EL (cell line): ENCODE measurements at places on chromosomes 3 and 15.

GRCh38 chr3:38616658-38617057, 32.8 kb downstream of the SCN5A start:
- DNase-seq, result no peak

DNA sequence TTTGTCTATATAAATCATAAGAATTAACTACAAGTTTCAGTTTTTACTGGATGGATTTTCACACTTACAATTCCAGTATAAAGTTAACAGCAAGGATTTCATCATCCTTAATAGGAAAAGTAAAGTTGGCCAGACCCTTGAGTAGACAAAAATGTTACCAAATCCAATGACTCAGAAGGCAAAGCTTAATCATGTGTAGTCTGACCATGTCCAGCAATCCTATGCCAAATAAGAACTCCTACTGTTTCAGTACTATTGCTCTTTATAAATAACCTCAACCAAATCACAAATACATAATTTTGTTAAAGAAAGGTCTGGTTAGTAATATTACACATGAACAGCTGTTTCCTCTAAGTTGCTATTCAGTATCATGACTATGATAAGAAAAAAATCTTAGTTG, 35.0 kb downstream of the PLOD2 start:
- DNase-seq, result peak; percentile 82

DNA sequence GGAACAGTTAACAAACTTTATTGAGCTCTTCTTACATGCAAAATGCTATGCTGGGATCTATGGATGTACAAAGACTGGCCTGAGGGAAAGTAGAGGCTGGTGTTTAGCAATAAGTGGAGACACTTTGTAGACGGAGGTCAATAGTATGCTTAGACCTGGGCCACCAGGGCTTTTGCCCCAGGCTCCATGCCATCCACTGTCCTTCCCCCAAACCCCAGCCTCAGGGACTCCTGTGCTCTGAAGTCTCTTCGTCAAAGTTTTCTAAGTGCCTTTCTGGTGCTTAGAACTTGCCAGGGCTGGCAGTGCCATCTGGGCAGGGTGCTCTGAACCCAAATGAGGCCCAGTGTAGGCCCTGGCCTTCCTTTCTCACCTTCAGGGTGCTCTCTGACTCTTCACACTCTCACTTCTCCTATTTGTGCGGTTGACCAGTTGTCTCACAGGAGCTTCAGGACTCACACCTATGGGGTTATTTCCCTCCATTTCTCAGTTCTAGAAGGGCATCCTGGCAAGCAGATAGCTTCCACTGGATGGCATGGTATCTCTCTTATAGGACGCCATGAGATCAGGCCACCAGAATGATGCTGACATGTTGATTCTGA, 21.8 kb upstream of the KCNAB1 start:
- no peak for DNase-seq

GRCh38 chr3:141071681-141072260, 20.6 kb downstream of the SPSB4 start:
- no peak for DNase-seq

DNA sequence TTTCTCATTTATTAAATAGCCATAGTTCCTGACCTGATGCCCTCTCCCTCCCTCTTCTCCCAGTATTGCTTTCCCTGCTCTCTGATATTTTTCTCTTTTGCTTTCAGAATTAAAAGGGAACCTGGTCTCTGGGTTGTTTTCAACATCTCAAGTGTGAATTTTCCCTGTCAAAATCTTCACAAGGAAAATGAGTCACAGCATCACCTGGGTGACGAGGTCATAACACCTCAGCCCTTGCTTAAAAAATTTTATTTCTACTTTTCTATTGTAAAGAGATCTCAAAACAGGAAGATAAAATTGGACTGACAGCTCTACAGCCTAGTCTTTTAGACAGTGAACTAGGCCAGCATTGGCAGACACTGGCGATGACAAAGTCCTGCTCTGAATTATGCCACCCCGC, 40.1 kb downstream of the GAP43 start:
- no peak for DNase-seq

DNA sequence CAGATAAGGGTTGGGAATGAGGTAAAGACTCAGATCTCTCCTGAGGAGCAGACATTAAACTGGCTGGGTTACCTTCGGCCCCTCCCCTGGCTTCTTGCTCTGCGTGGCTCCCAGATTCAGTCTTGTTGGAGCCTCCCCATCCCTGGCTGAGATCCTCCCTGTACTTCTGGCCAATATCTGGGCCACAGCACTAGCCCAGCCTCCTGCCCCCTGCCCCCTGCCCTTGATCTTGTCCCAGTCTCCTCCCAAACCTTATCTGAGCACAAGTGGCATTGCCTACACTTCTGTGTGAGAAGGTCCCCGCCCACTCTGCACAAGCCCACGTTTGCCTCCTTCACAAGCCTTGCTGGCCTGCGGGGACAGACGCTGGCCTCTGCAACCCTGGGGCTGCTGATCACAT, 16.8 kb downstream of the PLA2G4F start:
- DNase-seq, result no peak

DNA sequence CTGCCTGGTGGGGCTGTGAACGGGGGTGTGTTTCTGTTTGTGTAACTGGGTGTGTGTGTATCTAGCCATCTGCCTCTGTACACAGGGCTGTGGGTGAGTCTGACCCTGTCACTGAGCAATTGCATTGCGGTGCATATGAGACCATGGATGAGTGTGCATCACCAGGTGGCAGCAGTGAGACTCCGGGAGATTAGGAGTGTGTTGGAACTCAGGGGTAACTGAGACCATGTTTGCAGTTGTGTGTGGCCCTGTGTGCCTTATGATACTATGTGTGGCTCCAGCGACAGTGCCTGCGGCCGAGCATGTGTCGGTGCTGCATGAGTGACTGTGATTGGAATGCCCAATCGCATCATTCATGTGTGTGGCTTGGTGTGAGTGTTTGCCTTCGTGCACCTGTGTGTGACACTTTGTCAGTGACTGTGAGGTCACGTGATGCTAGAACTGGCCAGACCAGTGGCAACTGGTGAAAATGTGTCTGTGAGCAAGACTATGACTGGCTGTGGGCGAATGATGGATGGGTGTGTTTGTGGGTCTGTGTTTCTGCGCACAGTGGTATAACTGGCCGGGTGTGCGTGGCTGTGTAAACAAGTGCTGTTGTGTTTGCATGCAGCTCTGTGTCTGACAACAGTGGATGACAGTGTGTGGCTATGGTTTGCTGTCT, 14.0 kb downstream of the VILL start:
- DNase-seq, result peak; percentile 64

DNA sequence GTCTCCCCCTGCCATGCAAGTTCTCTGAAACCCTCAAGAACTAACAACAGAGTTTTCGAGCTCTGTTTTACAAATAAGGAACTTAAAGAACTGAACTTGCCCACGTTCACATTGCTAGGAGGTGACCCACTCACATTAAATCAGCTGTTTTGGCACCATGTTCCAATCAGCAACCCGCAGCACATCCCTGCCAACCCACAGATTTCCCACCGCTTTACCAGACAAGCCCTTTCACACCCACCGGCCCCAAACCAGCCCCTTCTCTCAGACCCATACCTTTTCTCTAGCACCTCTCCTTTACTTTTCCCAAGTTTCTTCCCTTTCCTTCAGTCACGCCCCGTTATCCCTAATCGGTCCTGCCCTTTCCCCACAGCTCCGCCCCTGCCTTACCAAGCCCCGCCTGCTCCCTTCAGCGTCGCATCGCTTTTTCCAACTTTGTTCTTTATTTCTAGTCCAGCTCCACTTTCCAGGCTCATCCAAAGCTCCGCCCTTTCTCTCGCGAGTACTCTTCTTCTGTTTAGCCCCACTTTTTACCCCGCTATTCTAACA, 804 bp upstream of the BRPF1 start:
- DNase-seq, result no peak

- no peak for DNase-seq
Measured at GRCh38 chr15:93289941-93290617, 201.1 kb upstream of the RGMA start.

DNA sequence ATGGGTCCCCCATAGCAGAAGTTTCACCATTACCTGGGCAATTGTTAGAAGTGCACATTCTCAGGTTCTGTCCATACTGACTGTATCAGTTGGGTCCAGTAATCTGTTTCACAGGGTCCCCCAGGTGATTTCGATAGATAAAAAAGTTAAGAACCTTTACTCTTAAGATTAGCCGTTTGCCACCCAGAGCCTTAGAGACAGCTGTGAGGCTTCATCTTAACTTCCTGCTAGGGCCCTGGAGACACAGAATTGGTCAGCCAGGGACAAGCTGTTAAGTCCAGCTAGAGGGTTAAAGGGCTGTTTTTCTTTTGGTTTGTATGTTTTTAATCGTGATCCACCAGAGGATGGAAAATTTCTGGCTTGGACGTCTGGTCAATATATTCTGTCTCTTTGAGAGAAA, 6.7 kb downstream of the FAM162A start:
- DNase-seq, result no peak

GRCh38 chr3:186679151-186679550, 13.3 kb downstream of the HRG start:
- DNase-seq, result no peak

- DNase-seq, result no peak
Measured at GRCh38 chr15:39942753-39943150, 8.8 kb downstream of the EIF2AK4 start.

GRCh38 chr15:45377609-45378148, 665 bp downstream of the GATM start:
- no peak for DNase-seq

- DNase-seq, result peak; percentile 75
Measured at GRCh38 chr3:48013288-48013980, 2.8 kb downstream of the MAP4 start.

- peak; percentile 14 for DNase-seq
Measured at GRCh38 chr3:72999951-73000350, 3.3 kb downstream of the PPP4R2 start.

- no peak for DNase-seq
Measured at GRCh38 chr3:54424292-54424691, 301.9 kb downstream of the CACNA2D3 start.

DNA sequence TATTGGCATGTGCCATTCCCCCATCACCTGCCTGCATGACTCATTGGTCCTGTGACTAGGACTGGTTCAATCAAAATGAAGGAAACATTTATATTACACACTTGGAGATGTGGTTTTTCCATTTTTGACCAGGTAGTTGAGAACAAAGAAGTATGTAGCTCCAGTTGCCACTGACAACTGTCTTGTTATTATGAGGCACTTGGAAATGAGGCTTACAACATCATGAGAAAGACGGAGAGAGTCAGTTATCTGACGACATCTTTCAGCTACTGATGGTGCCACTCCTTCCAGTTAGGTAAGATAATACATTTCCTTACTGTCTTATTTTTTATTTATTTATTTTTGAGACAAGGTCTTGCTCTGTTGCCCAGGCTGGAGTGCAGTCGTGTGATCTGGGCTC, 21.8 kb upstream of the PROK2 start:
- no peak for DNase-seq

DNA sequence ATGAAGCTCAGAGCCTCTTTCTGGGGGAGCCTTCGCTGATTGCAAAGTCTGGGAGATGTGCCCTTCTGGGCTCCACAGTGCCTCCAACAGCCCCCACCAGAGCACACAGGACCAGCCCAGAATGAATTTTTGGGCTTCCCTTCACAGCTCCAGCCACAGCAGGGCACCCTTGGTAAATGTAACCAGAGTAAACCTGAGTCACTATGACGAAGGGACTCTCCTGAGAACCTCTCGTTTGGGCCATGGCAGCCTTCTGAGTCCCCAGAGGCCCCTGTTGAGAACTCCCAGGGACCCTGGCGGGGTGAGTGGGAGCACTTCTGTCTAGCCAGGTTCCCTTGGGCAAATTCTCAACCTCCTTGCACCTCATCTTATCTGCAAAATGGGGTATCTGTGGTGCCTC, 20.8 kb downstream of the FAM3D start:
- no peak for DNase-seq

DNA sequence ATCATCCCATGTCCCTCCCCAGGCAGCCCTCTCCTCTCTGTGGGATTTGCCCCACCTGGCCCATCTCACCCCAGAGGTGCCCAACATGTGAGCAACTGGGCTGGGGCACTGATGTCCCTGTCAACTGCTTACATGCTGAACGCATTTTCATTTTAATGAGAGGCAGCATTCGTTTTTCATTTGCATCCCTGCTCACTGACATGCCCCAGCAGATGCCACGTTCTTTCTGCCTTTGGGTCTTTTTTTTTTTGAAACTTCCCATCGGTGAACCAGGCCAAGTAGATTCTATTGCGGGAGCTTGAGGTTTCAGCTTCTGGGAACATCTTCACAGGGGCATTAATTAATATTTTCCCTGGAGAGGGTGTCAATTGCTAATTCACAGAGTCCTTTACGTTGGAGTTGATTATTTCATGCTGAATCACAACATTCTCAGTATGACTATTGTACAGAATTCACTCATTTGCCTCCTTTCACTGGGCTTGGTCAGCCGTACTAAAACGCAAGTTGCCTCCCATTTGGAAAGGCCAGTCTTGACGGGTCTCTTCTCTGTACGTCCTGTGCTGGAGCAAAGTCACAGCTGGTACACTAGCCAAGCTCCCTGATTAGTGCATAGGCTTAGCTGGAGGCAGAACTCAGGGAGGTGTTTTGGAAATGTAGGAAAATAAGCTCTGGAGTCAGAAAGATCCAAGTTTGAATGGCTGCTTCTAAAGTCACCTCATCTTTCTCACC, 69.8 kb downstream of the CHRNA7 start:
- no peak for DNase-seq

GRCh38 chr15:25242957-25243799, 195.6 kb downstream of the UBE3A start:
- DNase-seq, result no peak

DNA sequence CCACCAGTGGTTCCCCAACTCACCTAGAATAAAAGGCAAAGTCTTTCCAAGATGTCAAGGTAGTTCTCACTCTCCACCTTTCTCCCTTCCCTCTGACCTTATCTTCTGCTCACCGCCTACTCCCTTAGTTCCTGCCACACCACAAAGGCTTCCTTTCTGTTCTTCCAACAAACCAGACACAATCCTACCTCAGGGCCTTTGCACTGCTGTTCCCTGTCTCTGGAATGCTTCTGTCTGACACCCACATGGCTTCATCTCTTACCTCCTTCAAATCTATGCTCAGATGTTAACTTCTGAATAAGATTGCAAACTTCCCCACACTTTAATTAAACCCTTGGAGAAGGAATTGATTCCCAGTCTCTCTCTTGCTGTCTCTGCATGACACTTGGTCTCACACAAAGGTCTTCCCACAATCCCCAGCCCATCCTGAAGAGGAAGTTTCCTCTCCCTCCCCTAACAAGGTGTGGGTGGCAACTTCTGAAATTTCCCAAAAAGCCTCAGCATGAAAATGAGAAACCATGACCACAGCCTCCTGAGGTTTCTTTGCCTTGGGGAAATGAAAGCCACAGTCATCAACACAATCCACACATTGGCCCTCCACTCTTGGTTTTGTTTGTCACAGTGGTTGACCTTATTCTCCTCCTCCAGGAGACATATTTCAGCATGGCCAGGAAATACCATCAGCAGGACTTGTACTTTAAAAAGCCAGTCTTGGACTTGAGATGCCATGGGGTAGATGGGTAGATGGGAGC, 3.0 kb upstream of the RYK start:
- DNase-seq, result no peak
